ENCODE measurements at places on chromosomes 5 and 9.

DNA sequence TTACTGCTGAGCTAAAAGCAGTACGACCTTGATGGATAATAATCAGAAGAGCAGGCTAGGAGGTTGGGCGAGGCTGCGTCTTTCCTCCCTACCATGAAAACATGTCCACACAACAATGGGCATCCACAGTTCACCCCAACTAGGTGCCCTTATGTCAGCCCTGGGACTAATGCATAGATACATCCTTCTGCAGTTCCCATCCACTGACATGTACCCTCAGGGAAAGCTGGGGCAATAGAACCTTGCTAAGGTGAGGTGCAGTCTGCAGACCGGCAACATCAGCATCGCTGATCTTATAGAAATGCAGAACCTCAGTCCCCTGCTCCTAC, 697 bp upstream of the PRUNE2 start:
- DNase-seq = no peak

- DNase-seq = no peak
These were observed 41.5 kb downstream of the CXXC5 start for GRCh38 chr5:139689631-139690063.

DNA sequence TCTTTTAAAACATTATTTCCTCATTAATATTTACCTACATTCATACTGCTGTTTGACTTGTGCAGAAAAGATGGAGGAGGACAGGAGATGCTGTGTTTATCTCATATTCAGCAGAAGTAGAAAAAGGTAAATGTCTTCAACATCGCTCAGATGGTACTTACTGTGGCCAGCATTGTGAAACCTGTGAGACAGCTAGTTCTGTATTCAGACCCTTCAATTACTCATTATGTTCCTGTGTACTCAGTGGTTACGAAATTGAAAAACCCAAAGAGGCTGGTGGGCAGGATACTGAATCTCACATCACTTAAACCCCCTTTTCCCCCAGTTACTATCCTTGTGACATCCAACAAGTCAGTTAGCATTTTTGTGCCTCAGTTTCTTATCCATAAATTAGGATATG, 216.0 kb downstream of the KDM4C start:
- DNase-seq = no peak

GRCh38 chr9:114425126-114425525, 37.3 kb upstream of the AKNA start:
- DNase-seq = no peak

DNA sequence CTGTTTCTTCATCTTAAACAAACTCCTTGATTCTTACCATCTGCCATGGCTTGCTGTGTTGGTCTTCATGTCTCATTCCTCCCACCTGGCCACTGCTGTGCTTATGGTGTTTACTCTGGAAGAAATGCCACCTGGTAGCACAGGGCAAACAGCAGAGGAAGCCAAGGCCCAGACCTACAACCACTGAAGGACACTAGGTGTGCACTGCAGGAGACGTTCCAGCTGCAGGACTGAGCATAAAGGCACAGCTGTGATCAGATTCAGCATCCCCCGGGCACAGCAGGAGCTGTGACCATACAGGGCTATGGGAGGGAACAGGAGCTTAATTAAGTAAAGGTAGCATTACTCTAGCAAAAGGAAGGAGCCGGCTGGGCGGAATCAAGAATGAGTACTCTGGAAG, 12.6 kb upstream of the GNAQ start:
- DNase-seq = no peak

- no peak for DNase-seq
These were observed 39.3 kb upstream of the TRPC7 start for GRCh38 chr5:136404616-136405015.

DNA sequence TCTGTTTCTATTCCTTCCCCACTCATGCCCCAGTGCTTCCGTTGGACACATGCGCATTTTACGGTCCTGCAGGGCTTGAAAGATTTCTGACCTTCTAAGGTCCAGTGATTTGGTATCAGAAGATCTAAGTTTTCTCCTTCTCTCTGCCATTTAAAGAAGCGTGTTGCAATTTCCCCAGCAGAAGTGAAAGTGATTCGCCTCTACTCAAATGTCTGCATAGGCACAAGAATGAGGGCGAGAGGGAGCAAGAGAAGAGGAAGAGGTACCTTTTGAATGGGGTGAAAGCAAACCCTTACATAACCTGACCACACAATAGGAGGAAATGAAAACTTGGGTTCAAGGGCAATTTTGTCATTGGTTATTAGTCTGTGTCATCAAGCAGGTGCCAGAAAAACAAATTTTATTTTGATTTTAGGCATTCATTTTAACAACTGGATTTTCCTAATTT, 31.7 kb upstream of the NR3C1 start:
- DNase-seq = no peak

DNA sequence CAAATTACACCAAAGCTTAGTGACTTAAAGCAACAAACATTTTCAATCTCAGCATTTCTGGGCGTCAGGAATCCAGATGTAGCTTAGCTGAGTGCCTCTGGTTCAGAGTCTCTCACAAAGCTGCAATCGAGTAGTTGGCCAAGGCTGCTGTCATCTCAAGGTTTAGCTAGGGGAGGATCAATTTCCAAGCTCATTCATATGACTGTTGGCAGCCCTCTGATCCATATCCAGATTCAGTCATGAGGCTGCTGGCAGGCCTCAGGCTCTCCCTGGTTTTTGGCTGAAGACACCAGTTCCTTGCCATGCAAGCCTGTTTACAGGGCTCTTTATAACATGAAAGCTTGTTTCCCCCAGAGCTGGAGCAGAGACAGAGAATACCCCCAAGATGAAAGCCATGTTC, 419.5 kb upstream of the TLE4 start:
- no peak for DNase-seq

DNA sequence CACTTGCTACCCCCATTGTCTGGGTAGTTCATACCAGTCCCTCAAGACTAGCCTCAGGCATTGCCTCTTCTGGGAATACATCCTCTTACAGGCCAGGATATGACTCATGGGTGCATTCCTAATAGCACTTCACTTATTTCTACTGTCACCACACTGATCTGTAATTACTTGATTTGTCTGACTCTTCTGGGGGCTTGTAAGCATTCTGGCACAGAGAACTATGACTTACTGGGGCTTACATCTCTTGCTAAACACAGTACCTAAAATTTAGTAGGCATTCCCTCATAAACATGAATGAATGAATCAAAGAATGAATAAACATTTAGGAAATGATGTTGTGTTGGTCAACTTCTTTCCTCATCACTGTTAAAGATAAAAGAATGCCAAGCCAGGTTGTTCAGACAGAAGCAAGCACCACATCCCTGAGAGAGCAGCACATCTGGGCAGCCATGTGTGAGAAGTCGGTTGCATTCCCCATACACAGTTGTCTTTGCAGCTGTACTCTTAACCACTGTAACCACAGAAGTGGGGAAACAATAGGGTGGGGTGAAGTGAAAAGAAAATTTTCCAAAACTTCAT, 27.6 kb downstream of the IL7R start:
- no peak for DNase-seq

DNA sequence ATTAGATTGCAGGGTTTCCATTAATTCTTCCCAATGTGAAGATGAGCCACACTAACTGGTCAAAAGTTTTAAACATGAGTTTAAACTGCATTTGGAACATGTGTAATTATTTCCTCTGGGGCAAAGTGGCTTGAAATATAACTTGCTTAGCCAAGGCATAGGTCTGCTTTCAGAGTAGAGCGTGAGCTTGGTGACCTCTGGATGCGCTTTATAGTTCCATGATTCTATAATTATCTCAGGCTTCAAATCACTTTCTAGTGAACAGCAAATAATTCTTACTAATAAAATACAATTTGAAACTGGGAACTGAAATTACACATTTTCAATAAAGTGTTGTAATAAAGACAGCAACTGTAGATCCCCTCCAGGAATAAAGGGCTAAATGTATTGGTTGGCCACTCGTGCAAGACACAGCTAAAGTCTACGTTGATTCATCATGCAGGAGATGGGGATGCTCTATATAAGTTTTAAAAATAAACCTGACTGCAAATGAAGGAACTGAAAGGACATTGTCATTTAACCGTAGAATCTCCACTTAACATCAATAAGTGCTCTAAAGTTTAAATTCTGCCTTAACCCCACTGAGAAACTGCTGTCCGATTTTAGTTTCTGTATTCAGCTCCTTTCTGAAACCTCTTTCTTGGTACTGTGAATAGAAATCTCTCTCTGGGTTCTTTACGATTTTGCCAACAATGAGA, 460.0 kb downstream of the PSAT1 start:
- DNase-seq = no peak

DNA sequence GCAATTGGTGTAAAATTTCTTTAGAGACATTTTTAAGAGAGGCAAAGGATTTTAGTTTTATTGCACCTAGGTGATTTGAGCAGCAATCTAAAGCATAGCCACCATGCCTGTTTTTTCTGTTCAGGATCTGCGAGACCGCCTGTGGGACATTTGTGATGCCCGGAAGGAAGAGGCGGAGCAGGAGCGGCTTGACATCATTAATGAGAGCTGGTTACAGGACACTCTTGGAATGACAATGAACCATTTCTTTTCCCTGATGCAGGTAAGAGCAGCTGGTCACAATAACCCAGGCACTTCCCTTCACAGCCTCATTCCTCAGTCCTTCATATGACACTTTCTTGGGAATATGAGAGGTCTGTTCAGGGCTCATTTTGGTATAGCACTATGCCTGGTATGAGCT, 103.2 kb upstream of the IL7R start:
- no peak for DNase-seq

DNA sequence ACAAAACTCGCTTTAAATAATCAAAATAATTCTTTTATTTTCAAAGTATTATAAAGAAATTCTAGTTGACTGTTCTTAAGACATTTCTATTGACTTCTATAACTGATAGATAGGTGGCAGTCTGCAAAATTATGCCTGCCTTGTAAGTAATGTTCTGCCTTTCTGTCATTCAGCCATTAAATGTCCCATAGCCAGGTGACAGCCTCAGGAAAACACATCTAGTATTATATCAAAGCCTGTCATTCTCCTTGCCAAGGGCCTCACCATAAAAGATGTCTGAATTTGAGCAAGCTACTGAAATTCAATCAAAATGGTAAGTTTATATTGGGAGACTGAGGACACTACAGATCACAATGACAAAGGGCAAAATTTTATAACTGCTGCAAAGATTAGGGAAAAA, 170.4 kb upstream of the COX7C start:
- DNase-seq = no peak

- DNase-seq = no peak
These were observed 99.8 kb downstream of the DTWD2 start for GRCh38 chr5:118888556-118888955.

Measured in iPS DF 6.9 (cell line).